CD8-positive, alpha-beta memory T cell (primary cell): ENCODE measurements at places on chromosomes 6 and 20.

- no peak for DNase-seq
Observed at GRCh38 chr6:11263291-11263775, 30.9 kb upstream of the NEDD9 start.

GRCh38 chr6:19632786-19633185 lies 204.4 kb upstream of the ID4 start:
- no peak for DNase-seq

DNA sequence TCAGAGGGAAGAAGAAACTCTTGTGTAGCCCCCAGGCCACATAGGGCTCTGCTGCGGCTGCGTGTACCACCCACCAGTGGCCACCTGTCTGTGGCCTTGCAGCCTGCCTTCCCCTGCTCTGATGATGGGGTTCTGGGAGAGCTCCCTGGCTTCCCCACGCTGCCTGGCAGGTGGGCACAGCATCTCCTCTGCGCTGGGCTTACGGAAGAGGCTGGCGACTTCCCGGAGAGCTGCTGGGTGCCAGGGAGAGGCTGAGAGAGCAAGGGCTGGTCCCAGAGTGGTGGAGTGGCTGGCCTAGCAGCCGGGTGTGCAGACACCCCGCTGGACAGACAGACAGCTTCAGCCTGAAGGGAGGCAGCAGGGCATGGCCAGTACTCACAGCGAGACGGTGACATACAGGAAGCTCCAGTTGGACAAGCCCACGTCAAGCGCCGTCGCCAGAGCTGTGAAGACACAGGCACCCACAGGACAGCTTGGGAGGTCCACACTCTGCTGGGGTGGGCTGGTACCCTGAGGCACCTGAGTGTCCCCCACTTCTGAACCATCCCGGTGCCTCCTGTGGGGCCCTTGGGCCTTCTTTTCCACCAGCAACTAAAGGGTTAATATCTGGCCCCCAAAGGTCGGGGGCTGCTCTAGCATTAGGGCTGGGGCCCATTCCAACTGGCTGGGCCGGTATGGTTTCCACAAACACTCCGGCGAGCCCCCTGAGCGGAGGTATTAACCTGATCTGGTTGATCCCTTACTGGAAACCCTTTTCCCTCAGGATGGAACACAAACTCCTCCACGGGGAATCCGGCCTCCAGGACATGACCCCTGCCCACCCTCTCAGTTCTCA lies 48.1 kb upstream of the CDH22 start:
- no peak for DNase-seq

DNA sequence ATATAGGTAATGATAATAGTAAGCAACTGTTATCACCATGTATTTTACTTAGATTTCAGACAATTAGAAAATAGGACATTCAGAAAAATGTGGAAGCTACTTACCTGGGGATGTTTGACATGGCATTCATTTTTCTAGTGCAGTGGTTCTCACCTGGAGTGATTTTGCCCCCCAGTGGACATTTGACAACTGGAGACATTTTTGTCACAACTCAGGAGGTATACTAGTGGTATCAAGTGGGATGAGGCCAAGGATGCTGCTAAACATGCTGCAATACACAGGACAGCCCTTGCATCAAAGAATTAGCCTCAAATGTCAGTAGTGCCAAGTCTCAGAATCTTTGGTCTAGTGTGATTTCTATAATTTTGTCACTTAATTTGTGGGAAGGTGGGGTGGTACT lies 36.1 kb downstream of the NUS1 start:
- DNase-seq, result no peak

GRCh38 chr6:4743062-4743461 lies 33.1 kb upstream of the CDYL start:
- DNase-seq, result no peak

DNA sequence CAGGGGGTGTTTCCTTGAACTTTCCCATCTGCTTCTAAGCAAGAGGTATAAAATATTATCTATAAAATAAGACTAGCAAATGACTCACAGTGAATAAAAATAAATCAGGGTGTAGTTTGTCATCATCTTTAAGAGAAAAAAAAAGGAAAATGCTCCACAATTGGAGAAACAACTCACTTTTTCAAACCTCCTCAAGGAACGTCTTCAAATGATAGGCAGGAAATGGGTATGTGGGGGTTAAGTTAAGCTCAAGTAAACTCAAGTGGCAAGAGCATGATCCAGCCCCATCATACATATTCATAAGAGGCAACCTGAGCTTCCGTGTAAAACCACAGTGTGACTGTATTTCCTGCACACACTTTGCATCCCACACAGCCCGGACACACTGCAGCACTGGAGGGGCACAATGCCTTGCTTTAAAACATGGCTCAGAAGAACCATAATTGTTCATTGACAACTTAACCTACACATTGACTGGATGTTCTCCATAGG lies 58.5 kb upstream of the CEP85L start:
- DNase-seq, result peak; percentile 84

DNA sequence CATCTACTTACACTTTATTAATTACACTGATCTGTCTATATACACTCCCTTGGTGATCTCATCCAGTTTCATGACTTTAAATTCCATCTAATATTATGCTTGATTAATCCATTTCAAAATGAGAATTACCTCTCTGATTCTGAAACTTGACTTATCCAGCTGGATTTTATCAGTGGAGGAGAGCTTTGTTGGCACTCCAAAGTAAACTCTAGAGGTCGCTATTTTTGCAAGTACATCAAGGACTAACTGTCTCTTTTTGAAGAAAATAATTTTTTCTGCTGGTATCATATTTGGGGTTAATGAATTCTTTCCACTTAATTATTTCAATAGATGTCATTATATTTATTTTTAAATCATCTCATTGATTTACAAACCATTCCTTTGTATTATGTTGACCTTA lies 630.3 kb upstream of the MAN1A1 start:
- DNase-seq, result no peak

- DNase-seq, result no peak
Observed at GRCh38 chr6:142952614-142953013, 7.6 kb upstream of the HIVEP2 start.

- DNase-seq, result no peak
Observed at GRCh38 chr20:35285806-35286076, 1.2 kb upstream of the EIF6 start.

DNA sequence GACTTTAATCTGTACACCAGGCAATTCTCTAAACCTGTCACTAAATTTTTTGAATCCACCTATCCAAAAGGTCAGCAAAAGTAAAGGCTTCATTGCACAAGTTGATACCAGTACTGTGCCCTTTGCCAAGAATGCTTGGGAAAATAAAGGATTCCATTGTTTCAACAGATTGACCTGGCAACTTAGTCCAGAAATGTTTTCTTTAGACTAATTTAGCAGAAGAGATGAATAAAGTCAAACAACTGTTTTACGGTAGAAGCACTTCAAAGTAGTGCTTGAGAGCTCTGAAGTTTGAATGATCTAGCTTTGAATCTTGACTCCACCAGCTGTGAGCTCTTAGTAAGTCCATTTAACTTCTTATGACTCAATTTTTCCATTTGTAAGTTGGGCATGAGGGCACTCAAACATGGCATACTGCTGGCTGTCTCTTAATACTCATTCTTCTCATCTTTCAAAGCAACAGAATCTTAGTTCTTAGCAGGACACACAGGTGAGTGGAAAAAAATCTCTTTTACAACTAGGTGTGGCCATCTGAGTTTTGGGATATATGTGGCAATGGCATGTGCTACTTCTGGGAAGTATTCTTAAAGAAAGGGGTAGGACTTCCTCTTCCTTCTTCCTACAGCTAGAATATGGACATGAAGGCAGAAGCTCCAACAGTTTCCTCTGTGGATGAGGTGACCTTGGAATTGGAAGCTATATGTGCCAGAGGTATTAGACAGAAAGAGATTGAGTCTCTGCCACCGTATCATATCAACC lies 55.9 kb upstream of the LOC128125822 start:
- DNase-seq, result no peak

GRCh38 chr20:63045401-63045800 lies 38.6 kb upstream of the BHLHE23 start:
- DNase-seq, result no peak

GRCh38 chr20:25194333-25194972 lies 1.1 kb upstream of the ENTPD6 start:
- no peak for DNase-seq

- DNase-seq, result no peak
Observed at GRCh38 chr6:33787346-33787953, 1.5 kb downstream of the LEMD2 start.

- no peak for DNase-seq
Observed at GRCh38 chr6:20409427-20409971, 7.8 kb downstream of the E2F3 start.

DNA sequence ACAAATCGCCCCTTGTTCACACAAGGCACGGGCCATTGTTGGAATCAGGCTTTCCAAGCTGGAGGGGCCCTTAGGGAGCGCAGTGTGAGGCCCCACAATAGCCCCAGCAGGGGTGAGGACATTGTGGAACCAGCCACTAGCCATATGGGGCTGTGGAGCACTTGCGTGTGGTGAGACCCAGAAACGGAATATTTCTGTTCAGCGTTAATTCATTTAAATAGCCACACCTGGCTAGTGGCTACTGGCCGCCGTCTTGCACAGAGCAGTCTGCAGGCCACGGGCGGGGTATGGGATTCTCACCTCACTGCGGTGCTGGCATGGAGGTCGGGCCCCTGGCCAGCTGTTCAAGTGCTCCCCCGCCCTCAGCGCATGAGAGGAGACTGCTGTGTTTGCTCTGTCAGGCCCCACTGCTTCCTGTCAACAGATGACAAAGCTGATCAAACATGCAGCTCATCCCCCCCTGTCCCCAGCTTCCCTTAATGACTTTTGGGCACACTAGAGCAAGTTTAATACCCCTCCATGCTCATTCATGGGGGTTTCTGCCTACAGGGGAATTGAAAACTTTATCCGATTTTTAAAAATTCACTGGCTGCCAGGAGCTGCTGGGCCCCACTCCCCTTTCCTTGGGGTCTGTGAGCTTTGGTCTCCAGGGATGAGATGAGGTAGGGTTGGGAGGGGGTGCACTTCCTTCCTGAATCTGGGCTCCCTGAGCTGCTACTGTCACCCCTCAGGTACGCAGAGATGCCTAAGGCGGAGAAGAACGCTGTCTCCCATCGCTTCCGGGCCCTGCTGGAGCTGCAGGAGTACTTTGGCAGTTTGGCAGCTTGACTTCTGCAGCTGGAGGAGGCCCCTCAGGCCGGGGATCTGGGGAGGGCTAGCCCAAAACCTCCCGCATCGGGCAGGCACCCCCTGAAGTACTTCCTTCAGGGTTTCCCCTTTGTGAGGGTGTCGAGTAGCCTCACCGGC lies 13.6 kb downstream of the ITPA start:
- DNase-seq, result no peak

- peak; percentile 47 for DNase-seq
Observed at GRCh38 chr20:34538671-34539123, 19.8 kb upstream of the MAP1LC3A start.

DNA sequence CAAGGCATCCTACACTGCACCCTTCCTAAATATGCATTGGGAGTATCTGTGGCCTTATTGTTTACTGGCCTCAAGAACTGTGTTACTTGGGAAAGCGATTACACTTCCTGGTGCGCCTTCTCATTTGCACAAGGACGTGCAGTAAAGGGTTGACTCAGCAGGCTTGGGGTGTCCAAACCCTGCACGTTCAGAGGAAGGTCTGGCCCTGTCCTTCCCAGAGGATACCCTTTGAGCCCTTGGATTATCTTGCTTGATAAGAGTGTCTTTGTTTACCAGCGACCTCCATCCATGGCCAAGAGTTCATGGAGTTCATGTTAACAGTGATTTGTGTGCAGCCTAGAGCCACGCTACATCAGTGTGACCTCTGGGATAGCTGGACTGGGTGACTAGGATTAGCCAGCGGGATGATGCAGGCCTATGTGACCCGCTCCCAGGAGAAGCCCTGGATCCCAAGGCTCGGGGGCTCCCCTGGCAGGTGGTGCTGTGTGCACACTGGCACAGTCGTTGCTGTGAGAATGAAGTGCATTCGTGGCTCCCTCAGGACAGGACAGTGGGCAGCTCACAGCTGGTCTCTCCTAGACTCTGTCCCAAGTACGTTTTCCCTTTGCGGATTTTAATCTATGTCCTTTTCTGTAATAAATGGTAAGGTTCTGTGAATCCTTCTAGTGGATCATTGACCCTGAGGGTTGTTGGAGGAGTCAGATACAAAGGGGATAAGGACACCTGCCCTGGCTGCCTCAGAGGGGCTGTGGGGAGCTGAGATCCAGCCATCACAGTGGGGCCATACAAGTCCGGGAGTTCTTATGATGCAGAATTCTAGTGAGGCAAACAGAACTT lies 73.5 kb downstream of the TTLL2 start:
- no peak for DNase-seq

DNA sequence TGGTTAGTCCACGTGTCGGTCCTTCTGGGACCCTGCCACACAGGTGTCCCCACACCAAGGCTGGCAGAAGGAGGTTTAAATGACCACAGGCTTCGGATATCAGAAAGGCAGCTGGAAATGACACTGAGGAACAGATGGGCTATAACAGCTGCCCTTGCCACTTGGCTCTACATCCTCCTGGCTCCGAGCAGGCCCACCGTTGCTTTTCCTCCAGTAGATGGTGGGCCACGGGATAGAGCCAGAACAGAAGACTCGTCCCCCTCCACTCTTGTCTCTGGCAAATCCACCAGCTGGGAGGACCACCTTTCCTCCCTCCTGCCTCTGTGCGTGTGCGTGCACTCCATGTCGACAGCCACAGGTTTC lies 17.6 kb downstream of the WRNIP1 start:
- no peak for DNase-seq

DNA sequence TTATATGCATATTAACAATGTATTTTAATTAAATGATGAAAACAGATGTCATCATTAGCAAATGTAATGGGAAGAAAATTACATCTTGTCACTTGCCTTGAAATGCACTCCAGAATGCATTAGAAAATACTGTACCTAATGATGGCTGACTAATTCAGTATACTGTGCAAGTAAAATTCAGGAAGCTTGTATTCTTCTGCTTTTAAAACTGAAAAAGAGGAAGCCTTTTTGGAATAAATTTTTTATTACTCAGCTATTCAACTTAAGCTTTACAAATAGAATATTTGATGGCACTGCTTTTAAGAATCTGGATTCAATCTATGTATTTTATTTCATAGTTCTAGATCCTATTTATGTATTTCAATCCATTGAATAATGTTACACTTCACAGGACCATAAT lies 195.5 kb downstream of the RIMS1 start:
- no peak for DNase-seq

DNA sequence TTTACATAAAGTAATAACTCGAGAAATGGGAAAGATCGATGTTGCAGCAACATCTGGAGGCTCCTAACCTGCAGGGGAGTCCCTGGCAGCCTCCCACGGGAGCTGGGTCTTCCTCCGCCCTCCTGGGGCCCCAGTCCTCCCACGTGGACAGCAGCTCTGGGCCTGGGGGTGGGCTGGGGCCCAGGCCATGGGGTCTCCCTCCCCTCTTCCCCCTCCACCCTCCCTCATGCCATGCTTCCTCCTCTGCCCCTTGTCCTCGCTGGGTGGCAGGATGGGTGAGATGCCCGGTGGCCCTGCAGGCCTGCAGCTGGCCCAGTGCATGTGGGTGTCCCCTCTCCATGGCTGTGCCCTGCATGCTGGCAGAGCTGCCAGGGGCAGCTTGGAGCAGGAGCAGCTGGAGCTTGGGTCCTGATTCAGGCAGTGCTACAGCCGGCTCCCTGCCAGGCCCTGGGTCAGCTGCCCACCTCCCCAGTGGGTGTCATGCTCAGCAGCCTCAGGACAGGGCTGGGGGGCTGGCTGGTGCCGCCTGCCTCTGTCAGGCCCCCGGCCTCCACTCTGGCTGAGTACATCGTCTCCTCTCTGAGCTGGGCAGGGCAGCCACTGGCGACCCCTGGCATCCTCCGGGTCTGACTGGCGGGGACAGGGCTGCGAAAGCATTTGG lies 48.9 kb upstream of the BHLHE23 start:
- DNase-seq, result no peak

GRCh38 chr6:50853939-50854338 lies 35.3 kb downstream of the TFAP2B start:
- DNase-seq, result no peak
